AG09319 (cell line): ENCODE measurements at places on chromosomes 2 and 18.

DNA sequence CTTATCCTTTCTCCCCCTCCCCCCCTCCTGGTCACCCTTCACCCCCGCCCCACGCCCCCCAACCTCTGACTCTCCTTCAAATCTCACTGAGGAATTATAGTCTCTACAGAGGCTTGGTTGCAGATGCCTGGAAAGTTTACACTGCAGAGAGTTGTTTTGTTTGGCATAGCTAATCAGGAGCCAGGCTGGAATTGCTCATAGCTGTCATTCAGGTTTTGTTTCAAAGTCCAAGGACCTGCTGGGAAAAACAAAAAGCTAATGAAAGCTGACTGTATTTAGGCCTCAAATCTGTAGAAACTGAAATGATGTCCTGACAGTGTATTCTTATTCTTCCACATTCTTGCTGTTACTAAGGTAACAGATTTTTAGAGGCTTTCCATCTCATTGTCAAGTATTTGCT is 22.6 kb downstream of the GREB1L start:
- DNase-seq = no peak

GRCh38 chr2:46216213-46216612 is 81.0 kb upstream of the EPAS1 start:
- no peak for DNase-seq

DNA sequence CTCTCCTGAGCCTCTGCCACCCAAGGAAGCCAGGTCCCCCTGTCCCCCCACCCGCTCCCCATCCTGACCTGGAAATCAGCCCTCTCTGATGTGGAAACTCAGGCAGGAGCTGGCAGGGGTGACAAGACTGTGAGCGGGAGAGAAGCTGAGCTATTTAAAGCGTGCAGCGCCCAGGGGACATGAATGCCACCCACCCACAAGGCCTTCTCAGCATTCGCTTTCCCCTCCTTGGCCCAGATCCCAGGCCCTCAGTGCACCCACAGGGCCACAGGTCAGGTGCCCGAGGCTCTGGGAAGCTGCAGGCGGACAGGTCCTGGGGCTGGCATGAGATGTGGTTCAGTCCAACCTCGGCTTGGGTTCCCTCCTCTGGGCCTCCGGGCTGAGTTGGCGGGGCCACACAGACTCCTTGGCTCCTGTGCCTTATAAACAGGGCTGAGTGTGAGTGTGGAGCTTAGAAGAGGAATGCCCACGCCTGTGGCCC is 168.3 kb downstream of the SMAD7 start:
- DNase-seq = no peak

DNA sequence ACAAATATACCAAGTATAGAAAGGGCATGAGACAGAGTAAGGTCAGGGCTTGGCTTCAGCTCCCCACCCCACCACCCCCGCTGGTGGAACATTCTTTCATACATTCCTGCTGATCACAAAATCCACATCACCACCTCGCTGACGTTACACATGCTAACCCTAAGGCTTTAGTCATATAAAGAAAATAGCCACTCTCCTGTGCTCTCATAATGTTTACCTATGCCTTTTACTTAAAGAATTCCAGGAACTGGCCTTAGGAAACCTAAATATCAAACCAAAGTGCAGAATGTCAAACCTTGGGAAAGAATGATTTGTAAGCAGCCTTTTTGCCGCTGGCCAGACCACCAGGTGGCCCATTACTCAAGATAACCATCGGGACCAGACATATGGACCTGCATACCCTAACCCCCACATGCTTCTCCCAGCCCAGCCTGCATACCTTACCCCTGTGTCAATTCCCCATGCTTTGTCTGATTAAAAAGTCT is 136.3 kb upstream of the SLC39A10 start:
- DNase-seq = peak; percentile 29

GRCh38 chr2:197453914-197454398 is 604 bp downstream of the COQ10B start:
- peak; percentile 76 for DNase-seq

DNA sequence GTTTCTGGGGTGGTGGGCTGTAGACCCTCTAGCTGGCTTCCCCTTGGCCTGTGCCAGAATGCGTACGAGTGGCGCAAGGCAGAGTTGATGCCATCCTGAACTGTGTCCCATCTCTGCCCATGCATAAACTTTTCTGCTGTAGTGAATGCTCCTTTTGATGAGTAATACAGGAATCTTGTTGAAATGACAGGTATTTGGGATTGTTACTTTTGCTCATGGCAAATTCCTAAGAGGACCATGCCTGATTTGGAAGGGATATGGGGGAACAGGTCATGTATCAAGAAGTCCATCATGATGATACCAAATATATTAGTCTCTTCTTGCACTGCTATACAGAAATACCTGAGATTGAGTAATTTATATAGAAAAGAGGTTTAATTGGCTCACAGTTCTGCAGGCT is 648.0 kb downstream of the SLC4A3 start:
- no peak for DNase-seq

DNA sequence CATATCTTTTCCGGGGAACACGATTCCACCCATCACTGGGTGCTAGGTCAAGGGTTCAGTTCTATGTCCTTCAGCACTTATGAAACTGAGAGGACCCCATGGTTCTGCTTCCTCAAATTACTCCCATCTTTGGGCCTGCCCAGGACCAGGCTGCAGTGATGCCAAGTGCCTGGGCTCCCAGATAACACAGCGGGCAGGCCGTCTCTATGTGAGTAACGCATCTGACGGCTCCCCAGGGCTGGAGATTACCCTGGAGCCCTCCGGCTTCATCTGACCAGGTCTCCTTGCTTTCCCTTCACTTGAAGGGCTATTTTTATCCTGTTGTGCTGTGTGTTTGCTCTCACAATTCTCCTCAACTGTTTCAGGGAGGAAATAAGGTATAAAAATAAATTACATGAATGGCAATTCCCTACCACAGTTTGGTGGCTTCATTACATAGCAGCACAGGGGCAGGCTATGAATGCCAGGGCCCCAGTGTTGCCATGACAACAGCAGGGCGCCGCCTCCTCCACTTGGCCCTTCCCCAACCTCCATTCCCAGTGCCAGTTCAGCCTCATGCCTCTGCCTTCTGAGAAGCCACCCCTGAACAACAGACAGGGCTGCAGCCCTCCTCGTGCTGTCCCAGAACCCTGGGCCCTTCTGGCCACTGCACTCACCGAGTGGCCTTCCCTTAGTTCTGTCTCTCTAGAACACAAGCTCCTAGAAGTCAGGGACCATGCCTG is 25.4 kb upstream of the TMEM131 start:
- DNase-seq = no peak

GRCh38 chr18:24219561-24220317 is 80.9 kb downstream of the CABYR start:
- no peak for DNase-seq

GRCh38 chr2:151475071-151475470 is 65.4 kb downstream of the RIF1 start:
- DNase-seq = no peak

GRCh38 chr2:159737292-159737916 is 25.1 kb downstream of the MARCHF7 start:
- no peak for DNase-seq

GRCh38 chr2:111155610-111156009 is 34.9 kb downstream of the BCL2L11 start:
- no peak for DNase-seq

DNA sequence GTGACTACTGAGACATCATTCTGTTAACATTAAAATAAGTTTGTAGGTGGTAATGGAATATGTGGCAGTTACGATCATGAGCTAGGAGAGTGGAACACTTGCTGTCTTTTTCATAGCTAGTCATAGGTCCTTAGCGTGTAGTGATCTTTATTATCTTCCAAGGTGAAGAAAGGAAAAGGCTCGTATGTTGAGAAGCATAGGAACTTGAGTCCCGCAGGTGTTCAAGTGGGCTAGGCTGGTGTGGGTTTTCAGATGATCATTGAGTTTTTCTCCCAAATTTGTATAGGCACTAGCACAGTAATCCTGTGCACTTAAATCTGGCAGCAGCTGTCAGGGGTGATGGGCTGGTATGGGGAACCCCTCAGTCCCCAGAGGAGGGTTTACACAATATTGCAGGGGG is 10.9 kb downstream of the SLC20A1 start:
- no peak for DNase-seq

- no peak for DNase-seq
Observed at GRCh38 chr18:80175451-80176204, 66.6 kb downstream of the ADNP2 start.

- DNase-seq = no peak
Observed at GRCh38 chr2:15991231-15991630, 50.9 kb downstream of the MYCN start.

- DNase-seq = no peak
Observed at GRCh38 chr2:1935476-1935875, 191.2 kb upstream of the PXDN start.

DNA sequence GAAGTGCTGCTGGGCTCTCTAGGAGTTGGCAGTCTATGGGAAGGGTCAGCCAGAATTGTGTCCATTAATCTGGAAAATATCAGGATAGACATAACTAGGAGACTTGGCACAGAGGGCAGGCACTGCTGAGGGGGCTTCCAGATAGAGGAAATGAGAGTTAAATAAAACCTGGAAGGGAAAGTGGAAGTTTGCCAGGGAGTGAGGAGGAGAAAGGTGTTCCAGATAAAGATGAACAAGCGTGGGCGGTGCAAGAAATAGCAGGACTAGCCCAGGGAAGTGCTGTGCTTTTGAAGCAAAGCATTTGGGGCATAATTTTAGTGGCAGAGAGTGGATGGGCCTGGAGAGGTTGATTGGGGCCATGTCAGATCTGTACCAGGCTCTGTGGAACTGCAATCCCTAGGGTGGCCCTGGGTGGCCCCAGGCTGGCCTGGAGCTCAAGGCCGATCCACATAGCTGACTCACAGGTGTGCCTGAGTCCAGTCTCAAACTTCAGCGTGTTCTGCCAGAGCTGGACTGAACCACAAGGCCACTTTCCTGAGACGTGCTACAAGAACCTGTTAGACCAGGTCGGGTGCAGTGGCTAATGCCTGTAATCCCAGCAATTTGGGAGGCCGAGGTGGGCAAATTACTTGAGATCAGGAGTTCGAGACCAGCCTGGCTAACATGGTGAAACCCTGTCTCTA is 26.9 kb downstream of the GALM start:
- no peak for DNase-seq

DNA sequence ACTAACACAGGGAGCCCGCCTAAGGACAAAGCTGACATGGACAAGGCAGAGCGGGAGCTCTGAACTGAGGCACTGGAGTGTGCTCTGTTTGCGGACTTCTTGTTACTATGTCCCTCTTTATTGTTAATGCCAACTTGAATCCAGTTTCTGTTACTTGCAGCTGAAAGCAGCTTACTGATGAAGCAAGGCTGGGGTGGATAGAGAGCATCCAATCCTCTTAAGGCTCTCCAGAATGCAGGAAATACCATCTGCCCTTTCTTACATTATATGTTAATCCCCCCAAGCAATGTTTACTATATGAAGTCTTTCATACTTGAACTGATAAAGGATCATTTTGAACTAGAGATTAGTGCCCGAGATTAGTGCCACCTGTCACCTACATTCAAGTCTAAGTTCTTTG is 9.4 kb downstream of the FAM210A start:
- DNase-seq = no peak

DNA sequence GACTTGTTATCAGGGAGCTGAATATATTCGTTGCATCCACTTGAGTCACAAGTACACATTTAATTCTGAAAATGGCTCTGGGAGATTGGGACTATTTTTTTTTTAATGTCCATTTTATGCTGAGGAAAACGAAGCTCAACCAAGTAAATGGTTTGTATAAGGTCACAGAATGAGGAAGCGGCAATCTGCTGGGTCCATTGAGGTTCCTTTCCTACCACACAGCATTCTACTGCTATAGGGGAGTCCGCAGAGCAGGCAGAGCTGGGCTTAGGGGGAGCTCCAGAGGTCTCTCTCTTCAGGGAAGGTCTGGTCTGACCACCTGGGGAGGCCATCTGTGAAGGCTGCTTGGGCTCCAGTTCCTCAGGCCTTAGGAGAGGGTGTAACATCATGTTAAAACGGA is 77.9 kb downstream of the MCFD2 start:
- DNase-seq = no peak

GRCh38 chr2:134836986-134837385 is 1.4 kb upstream of the ACMSD start:
- peak; percentile 22 for DNase-seq

DNA sequence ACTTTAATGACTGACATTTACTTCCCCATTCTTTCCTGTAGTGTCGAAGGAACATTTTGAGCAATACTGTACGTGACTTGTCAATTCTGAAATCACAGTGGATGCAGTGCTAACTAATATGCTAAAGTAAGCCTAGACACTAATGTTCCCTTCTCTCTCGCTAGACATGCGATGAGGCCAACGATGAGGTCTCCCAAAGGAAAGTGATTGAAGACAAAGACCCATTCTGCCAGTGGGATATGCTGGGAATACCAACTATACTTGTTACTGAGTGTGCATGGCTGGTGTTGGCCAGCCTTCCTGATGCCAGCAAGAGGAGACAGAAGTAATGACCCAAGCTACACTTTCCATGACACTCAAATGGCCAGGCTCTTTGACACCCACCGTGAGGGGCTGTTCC is 2.5 kb upstream of the SERPINE2 start:
- no peak for DNase-seq

- peak; percentile 89 for DNase-seq
Observed at GRCh38 chr2:181465676-181466375, 8.6 kb downstream of the ITGA4 start.

DNA sequence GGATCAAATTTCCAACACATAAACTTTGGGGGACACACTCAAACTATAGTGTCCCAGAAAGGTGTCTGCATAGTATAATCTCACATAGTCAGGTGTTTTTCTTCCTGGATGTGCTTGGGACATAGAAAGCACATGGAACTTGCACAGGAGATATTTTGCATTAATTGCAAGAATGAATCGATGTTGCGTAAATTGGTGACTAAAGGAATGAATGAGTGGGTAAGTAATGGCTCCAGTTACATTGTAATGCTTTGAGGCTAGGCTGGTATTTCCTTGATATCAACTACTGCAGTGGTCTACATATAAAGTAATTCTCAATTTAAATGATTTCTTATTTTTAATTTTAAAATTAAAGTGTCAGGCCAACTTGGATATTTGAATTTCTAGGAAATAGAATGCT is 53.4 kb downstream of the SH3RF3 start:
- no peak for DNase-seq

GRCh38 chr2:231263118-231263831 is 64.8 kb downstream of the ARMC9 start:
- no peak for DNase-seq

- DNase-seq = no peak
Observed at GRCh38 chr2:133600266-133600928, 32.1 kb upstream of the NCKAP5 start.

DNA sequence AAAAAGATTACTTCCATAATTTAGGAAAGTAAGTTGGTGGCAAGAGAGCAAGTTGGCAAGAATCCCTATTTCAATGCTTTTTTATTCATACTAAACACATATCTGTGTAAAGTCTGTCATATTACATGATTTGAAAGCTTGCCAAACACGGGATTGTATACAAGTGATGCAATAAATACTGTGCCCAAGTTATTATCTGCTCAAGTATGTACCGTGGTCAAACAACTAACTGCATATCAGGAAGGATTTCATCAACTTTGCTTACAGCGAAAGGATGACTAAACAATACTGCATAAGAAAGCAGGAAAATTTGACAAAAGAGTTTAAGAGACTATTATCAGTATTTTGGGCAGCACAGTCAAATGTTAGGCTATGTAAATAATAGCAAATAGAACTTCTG is 69.6 kb upstream of the SCN1A start:
- no peak for DNase-seq

GRCh38 chr2:166090346-166090745 is 37.5 kb downstream of the SCN1A start:
- no peak for DNase-seq
